ENCODE measurements at places on chromosomes 16 and 17.

GRCh38 chr17:49459401-49459984 lies 35.6 kb upstream of the NGFR start:
- DNase-seq: no peak

GRCh38 chr16:89268987-89269735 lies 51.7 kb downstream of the ZNF778 start:
- no peak for DNase-seq

DNA sequence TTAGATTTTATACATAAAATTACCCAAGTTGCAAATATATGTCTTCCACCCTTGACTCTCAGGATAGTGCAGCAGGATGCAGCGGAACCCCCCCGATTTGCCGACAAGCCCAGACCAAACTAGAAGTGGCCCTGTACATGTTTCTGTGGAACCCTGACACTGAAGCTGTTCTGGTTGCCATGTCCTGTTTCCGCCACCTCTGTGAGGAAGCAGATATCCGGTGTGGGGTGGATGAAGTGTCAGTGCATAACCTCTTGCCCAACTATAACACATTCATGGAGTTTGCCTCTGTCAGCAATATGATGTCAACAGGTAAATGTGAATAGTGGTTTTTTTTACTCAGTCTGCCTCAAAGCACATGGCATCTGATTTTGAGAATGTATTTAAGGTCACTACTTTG lies 70.7 kb downstream of the OMG start:
- DNase-seq: no peak

DNA sequence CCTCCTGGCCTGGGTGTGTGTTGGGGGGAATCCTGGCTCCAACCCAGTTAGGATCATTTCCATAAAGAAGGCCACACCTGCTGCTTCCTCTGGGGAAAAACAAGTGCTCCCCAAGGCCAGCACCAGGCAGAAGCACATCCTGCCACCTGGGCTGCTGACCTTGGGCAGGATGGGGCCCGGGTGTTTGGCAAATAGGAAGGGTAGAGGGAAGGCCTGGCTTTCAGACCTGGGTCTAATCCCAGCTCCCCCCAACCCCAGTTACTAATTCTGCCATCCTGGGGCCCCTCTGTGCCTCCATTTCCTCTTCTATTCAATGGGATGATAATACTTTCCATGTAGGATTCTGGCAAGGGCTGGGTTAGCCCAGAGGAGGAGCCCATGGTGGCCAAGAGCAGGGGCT lies 3.0 kb upstream of the NLRC5 start:
- no peak for DNase-seq

GRCh38 chr16:2767891-2768290 lies 9.2 kb downstream of the ELOB start:
- DNase-seq: no peak

- DNase-seq: no peak
Observed at GRCh38 chr16:60741810-60742209, 1294.4 kb downstream of the CDH8 start.

DNA sequence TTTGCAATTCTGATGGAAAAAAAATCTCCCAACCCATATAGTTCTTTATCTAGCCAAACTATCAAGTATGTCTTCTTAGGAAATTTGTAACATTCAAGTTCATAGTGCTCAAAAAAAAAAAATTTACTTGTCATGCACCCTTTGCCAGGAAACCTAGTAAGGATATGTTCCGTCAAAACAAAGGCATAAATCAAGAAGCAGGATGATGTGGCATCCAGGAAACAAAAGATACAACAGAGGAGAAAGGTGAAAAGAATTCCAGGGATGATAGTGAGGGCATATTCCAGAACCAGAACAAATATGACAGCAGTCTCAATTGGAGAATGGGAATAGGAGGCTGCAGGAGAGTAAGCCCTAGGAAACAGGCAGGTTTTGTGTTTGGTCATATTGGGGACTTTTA lies 104.6 kb downstream of the SPAG9 start:
- no peak for DNase-seq

GRCh38 chr17:77645072-77646045 lies 313.1 kb upstream of the TNRC6C start:
- DNase-seq: peak; percentile 84

DNA sequence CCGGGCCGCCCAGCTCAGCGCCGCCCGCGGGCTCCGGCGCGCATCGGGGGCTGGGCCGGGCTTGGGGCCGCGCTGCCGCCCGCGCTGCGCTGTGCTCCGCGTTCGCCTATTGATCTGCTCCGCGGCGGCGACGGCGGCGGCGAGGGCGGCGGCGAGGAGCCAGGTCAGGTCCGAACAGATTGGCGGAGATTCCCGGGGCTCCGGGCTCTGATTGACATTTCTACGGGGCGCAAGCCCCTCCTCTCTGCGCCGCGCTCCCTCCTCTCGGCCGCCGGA lies 559 bp downstream of the IRX3 start:
- DNase-seq: peak; percentile 66

- peak; percentile 92 for DNase-seq
Observed at GRCh38 chr17:64028874-64029464, 8.5 kb upstream of the ICAM2 start.

DNA sequence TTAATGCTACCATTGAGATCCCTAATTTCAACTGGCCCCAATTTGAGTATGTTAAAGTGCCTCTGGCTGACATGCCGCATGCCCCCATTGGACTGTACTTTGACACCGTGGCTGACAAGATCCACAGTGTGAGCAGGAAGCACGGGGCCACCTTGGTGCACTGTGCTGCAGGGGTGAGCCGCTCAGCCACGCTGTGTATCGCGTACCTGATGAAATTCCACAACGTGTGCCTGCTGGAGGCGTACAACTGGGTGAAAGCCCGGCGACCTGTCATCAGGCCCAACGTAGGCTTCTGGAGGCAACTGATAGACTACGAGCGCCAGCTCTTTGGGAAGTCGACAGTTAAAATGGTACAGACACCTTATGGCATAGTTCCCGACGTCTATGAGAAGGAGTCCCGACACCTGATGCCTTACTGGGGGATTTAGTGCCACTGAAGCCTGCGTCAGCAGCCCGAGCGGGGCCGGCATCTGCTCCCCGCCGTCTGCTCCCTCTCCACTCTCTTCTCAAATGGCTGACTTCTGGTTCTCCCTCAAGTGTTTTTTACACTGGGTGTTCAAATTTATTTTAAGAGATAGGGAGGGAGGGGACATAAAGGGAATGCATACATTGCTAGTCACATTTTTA lies 22.9 kb downstream of the DUSP14 start:
- no peak for DNase-seq

DNA sequence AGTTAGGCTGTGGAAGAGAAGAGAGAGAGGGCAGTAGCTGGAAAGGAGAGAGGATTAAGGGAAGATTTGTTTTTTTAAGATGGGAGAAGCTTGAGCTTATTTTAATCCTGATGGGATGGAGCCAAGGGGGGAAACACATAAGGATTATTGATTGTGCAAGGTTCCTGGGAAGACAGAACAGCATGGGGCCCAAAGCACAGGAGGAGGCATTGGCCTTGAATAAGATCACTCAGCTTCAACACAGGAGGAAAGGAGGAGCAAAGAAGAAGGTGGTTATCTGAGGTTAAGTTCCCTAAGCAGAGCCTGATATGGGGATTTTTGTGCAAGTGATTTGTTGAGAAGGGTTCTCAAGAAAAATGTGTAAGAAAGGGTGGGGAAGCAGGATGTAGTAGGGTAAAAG lies 169.8 kb downstream of the ABCC12 start:
- no peak for DNase-seq
